ENCODE measurements at places on chromosomes 3 and 15.

DNA sequence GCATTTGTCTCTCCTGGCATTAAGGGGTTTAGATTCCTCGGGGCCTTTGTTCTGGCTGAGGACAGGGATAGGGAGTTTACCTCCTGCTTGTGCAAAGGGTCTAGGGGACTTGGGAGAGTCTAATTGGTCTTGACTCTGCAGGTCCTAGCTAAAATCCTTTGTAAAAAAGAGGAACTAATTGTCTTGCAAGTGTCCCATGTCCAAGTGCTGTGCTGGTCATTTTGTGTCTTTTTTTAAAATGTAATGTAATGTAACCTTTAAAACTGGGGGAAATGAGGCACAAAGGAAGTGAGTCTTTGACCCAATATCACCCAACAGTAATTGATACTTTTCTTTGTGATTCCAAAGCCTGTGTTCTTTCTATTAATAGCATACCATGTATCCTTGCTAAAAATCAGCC is 14.9 kb upstream of the C3orf80 start:
- DNase-seq: no peak

GRCh38 chr15:67548862-67549651 is 6.6 kb downstream of the MAP2K5 start:
- DNase-seq: no peak

GRCh38 chr3:149536429-149536828 is 61.9 kb downstream of the TM4SF4 start:
- DNase-seq: no peak

- no peak for DNase-seq
Observed at GRCh38 chr3:57855281-57855680, 99.2 kb downstream of the SLMAP start.

- no peak for DNase-seq
Observed at GRCh38 chr15:34366271-34367065, 528 bp downstream of the LPCAT4 start.

DNA sequence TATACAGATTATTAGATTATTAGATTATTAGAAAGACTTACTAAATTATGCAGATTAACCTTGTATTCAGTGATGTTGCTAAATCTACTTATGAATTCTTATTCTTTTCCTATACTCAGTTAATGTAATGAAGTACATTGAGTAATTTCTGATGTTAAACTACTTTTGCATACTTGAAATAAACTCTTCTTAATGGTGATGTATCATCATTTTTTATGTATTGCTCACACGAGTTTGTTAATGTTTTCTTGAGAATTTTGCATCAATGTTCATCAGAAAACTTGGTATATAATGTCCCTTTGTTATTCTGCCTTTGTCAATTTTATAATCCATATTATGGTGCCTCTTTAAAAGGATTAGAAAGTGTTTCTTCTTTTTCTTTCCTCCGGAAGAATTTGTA is 163.2 kb upstream of the COL8A1 start:
- no peak for DNase-seq

GRCh38 chr3:123202451-123202850 is 708 bp downstream of the SEC22A start:
- no peak for DNase-seq
